ENCODE measurements at places on chromosomes 4 and X.
A peak's percentile ranks its signal among the peaks of the same experiment; 100 is the strongest.

GRCh38 chr4:184475096-184475461, 729 bp upstream of the IRF2 start:
- peak; percentile 59 for DNase-seq

DNA sequence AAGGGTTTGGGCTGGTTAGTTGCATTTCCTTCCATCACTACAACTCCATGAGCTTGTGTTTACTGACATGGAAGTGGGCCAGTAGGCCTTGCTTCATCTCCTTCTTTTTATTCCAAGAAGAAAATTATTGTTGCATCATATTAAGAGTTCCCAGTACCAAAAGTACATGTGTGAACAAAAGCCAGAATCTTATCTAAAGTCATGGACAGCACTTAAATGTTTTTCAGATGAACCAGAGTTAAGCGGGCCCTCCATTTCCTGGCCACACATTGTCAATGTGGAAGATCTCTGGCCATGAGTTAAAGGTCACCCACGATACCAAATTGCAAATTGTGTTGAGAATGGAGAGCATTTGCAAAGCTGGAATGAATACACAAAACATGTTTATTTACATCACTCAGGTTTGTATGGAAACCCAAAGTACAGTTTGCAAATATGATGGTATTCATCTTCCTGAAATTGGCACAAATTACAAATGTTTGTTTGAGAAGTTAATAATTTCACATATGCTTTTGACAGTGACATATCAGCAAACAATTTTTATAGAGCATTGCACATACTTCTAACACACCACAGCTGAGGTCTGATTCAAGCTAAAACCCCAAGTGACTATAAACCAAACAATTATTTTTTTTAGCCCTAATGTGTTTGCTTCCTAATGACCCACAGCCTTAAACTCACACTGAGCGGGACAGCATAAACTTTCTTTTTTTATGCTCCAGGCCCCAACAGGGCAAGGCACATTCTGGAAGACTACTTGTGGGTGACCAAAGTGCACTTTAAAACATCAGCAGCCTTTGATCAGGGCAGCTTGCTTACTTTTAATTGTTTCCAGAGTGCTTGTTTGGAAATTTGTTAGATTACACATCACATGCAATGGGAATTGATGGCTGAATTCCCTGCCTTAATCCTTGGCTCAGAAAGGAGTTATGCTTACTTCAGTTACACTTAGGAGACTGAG, 502.9 kb upstream of the SLIT2 start:
- peak; percentile 24 for DNase-seq

GRCh38 chrX:55119712-55120111, 30.9 kb downstream of the PAGE2 start:
- DNase-seq = peak; percentile 38

- DNase-seq = no peak
Measured at GRCh38 chr4:109049926-109050325, 252.5 kb downstream of the COL25A1 start.

DNA sequence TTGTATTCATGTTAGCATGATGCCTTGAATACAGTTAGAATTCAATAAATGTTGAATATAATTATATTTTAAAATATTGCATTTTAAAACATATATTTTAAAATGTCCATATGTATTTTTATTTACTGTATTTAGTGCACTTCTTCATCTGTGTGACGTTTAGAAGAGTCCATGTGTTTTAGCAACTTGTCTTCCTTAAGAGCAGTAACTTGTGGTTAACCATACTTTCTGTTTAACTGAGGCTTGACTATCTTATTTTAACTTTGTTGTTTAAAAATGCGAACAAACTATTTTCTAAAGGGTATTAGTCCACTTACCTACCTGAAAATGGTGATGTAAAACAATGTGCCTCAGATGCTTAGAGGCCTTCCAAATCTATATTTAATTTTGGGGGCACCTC, 858 bp downstream of the DMP1 start:
- DNase-seq = no peak

GRCh38 chr4:79185526-79186045, 140.3 kb downstream of the NAA11 start:
- DNase-seq = no peak

GRCh38 chr4:29259556-29259955, 1460.6 kb upstream of the PCDH7 start:
- peak; percentile 10 for DNase-seq

DNA sequence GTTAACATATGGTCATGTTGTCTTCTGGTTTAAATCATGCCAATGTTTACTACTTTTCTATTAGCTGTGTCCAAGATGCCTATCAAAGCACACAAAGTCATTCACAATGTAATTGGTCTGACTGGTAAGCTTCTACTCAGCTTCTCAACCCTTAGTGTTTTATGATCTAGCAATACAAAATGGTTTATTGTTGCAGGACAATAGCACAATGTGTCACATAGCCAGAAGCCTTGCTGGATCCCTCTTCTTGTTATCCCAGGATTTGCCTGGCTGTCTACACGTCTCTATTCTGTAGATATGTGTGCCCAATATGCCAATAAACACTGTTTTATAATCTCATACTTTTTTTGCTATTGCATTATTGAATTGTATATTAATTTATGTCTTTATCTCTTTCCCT, 1111.0 kb upstream of the AGA start:
- no peak for DNase-seq

DNA sequence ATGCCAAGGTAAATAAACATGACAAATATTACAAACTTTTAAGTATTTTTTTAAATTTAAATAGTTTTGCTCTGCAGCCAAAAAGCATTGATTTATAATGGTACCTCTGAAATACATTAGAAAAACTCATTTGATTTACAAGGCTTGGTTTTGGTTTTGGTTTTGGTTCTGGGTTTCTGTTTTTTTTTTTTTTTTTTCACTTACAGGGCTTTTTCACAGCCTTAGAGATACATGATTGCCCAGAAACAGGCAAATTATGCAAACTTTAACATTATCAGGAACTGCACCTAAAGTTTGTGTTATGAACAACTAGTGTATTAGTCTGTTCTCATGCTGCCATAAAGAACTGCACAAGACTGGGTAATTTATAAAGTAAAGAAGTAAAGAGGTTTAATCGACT, 196.4 kb upstream of the DDX53 start:
- DNase-seq = no peak

- peak; percentile 33 for DNase-seq
Measured at GRCh38 chrX:103823591-103823990, 8.5 kb downstream of the RAB9B start.

- DNase-seq = no peak
Measured at GRCh38 chr4:186307916-186308315, 41.9 kb downstream of the F11 start.

GRCh38 chr4:37567836-37568235, 118.3 kb downstream of the RELL1 start:
- DNase-seq = no peak

- DNase-seq = peak; percentile 49
Measured at GRCh38 chr4:47839259-47839658, 1.4 kb upstream of the CORIN start.

GRCh38 chrX:10538831-10539230, 81.6 kb downstream of the MID1 start:
- DNase-seq = no peak

DNA sequence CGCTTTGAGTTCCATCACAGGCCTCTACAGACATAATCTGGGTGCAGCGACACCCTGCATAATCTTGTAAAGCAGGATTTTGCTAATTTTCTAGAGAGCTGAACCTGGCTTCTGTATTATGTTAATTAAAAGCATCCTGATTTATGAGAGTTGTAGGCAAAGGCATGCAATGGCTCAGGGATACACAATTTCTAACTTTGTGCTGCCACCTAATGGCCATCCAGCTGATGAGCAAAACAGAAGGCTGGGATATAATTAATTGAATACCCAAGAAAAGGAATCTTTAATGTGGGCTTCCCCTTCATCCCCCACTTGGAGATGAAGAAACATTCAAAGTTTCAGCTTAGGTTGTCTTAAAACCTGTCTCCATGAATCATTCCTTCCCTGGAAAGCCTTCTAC, 78.1 kb downstream of the BMP15 start:
- DNase-seq = peak; percentile 16

DNA sequence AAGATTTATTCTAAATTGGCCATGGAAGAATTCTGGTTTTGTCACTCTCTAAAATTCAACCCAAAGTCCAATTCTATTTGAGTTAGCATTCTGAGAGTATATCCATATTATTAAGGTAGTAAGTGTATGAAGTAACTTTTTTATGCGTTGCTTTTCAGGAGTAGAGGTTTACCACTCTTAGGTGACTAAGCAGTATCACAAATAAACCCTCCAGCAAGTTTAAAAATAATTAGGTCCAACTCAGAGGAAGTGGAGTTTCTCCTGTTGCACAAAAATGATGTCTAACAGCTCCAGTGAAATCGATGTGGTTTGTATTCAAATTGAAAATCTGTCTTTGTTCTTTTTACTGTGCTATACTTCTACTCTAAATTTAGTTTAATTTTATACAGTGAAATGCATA, 6.6 kb downstream of the SCML1 start:
- peak; percentile 45 for DNase-seq

DNA sequence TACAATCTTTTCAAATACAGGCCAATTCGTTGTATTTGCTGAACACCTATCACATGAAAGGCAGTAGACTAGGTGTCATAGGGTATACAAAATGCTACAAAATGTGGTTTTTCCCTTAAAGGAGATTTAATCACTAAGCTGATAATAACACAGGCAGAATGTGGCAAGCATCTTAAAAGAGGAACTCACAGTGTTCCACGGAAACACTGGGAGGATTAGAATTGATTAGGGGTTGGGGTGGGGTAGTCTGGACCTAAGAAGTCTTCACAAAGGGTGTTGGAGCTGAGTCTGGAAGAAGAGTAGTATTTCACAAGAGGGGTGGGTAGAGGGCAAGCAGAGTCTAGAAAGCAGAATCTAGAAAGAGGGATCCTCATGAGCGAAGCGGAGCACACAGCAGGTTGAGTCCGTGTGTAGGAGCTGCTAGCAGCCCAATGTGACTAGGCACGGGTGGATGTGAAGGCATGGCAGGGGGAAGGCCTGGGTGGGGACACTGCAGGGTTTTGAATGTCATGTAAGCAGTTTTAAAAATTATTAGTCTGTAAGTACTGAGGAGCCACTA, 123.6 kb downstream of the MGST2 start:
- DNase-seq = no peak

- no peak for DNase-seq
Measured at GRCh38 chr4:8250227-8250626, 19.3 kb upstream of the HTRA3 start.

GRCh38 chr4:176444741-176445140, 125.0 kb downstream of the SPCS3 start:
- peak; percentile 85 for DNase-seq

GRCh38 chrX:149512225-149512885, 7.2 kb upstream of the IDS start:
- peak; percentile 56 for DNase-seq

DNA sequence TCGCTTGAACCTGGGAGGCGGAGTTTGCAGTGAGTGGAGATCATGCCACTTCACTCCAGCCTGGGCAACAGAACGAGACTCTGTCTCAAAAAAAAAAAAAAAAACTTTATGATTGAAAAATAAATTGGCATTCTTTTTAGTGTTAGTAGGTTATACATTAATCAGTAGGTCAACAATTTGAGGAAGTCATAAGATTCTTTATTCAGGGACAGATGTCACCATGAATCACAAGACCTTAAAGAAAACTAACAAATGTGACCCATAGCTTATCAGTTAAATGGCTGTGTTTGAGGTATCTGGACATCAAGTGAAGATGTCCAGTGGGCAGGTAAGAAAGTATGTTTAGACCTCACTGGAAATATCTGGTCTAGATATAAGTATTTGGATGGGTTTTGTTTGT, 9.3 kb upstream of the PRMT9 start:
- no peak for DNase-seq

GRCh38 chr4:106796876-106797275, 239.2 kb downstream of the DKK2 start:
- DNase-seq = no peak

GRCh38 chr4:7107166-7107905, 39.5 kb upstream of the GRPEL1 start:
- DNase-seq = no peak

DNA sequence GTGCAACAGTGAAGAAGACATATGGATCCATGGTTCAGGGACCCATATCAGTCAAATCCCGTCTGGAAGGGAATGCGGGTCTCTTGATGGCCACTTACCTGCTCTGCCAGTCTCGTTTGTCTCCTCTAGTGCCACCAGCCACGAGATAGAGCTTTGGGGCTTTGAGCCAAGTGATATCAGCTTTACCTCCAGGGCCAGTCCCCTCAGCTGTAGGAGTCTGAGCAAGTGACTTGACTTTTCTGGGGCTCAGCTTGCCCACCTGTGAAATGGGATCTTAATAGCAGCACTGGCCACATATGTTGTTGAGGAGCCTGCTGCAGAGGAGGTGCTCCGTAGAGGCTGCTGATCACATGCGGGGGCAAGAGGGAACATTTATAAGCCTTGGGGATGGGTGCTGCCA, 1.2 kb downstream of the SLC2A9 start:
- no peak for DNase-seq

GRCh38 chr4:955161-955921, 18.0 kb downstream of the DGKQ start:
- DNase-seq = no peak

DNA sequence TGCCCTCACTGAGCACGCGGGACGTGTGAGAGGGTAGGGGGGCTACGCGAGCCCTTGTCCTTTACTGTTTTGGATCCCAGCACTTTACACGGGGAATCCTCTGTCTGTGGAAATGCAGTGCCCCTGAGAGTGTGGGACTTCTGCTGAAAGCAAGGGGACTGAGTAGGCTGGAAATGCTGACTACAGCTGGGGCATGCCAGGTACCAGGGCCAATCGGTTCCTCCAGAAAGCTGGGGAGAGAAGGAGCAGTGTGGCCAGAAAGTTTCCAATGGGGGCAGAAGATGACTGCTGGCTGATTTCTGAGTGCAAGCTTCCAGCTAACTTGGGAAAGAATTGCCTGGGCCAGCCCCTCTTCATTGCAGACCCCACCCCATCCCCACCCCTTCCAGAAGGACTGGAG, 1.5 kb downstream of the NHSL2 start:
- DNase-seq = no peak

DNA sequence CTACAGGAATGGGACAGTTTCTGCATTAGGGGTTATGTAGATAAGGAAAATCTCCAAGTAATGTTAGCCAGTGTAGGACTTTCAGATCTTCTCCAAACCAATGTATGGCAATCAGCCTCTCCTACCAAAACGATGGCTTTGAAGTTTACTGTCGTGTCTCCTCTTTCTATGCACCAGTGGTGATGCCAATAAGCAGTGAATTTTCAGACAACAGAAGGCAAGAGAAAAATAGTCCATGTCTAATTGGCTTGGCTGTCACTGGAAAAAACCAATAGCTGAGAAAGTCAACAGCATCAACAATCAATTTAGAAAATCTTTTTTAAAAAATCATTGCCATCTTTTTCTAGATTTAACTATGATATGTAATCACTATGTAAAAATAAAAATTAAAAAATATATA, 35.0 kb downstream of the LIMCH1 start:
- no peak for DNase-seq

GRCh38 chrX:151505796-151506195, 57.7 kb upstream of the PASD1 start:
- peak; percentile 16 for DNase-seq

GRCh38 chrX:55132416-55132815, 43.6 kb downstream of the PAGE2 start:
- no peak for DNase-seq

- DNase-seq = no peak
Measured at GRCh38 chrX:57899064-57899463, 11.2 kb downstream of the ZXDA start.

Measured in ELR (cell line).